ENCODE measurements at places on chromosomes 12 and 14.

DNA sequence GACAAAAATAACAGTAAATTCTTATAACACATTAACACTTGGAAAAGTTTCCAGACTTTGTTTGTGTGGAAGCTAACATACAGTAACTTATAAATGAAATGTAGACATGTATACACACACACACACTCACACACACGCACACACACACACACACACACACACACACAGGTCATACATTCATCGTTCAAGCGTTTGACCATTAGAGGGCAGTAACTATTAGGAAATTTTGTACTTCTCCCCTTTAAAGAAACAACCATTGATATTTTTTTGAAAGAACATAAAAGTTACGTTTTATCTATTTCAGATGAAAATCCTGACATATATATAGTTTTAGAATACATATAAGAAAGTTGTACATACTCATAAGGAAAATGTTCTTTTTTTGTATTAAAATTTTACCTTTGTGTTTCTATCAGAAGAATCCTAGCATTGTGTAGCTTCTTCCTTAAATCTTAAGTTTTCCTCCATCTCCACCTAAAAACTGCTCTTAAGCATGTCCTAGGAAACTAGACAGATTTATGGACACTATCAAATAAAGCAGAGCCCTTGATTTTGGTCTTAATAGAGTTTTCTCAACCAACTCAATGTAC lies 29.0 kb downstream of the PTPRQ start:
- no peak for DNase-seq

GRCh38 chr12:11662369-11662768 lies 12.9 kb downstream of the ETV6 start:
- no peak for DNase-seq

DNA sequence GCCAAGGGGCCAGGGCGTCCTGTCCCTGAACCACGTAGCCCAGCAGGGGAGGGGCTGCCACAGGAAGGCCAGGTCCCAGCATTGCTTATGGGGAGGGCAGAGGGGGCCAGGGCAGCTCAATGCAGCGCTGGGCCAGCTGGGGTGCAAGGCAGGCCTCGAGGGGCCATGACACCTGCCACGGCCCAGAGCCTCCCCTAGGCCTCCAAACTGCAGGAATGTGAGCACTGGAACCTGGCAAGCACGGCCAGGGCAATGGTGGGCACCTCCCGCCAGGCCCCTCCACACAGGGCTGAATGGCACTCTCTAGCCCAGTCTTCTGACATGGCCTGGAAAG lies 32.5 kb upstream of the GPR132 start:
- no peak for DNase-seq

GRCh38 chr12:90921536-90921935 lies 33.4 kb downstream of the CCER1 start:
- no peak for DNase-seq

DNA sequence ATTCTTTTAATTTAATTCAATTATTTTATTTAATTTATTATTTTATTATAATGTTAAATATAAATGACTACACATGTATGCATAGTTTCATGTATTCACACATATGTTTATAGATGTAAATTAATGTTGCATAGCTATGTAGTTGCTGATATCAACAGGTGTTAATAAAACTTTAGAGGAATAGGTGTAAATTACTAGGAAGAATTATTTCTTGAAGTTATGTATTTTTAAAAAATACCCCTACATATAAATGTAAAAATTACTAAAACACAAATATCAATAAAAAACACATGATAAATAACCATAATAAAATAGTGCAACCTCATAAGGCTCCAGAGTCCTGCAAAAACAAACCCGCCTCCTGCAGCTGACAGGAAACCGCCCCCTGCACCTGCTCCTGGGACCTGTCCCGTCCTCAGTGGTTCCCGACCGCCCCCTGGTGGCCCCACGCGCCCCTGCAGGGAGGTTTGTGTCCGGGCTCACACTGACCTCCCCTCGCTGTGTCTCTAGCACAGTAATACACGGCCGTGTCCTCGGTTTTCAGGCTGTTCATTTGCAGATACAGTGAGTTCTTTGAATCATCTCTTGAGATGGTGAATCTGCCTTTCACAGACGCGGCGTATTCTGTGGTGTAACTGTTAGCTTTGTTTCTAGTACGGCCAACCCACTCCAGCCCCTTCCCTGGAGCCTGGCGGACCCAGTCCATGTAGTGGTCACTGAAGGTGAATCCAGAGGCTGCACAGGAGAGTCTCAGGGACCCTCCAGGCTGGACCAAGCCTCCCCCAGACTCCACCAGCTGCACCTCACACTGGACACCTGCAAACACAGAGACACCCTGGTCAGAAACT lies 1264.0 kb downstream of the TMEM121 start:
- DNase-seq: peak; percentile 57

GRCh38 chr12:54463484-54463883 lies 9.9 kb downstream of the GTSF1 start:
- no peak for DNase-seq

DNA sequence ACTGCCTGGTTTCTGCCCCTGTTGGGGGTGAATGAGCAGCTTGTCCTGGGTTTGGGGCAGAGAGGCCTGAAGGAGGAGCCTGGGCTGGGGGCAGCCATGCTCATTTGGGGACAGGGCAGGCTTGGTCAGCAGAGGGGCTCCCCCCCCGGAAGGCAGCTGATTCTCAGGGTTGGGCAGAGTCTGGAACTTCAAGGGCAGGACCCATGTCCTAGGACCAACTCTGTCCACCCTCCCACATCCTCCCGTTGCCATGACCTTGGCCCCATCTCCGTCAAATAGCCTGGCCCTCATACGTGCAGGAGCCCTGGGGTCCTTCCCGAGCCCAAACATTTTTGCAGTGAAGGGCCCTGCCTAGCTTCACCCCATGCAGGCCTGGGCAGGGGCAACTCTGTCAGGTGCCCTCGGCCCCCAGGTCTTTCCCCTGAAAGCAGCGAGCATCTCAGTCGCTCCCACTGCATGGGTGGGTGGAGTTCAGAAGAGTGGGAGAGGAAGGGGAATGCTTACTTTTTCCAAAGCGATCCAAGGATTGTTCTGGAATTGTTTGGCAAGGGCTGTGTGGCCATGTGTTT lies 32.6 kb downstream of the TNFAIP2 start:
- no peak for DNase-seq

DNA sequence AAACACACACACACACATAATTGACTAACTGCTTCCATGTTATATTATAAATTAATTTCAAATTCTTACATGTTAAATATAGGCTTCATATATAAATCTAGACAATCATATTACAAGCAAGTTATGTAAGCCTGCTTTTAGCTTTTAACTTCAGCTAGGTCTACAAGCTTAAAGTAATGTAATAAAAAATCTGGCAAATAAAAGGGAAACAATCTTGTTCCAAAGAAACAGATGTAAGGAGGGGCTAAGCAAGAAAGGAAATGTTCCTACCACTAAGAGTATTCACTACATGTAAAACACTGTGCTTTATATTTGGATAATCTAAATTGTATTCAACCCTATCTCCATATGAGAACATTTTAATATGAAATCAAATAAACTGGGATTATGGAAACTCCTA lies 110.4 kb downstream of the SLC6A15 start:
- DNase-seq: no peak

DNA sequence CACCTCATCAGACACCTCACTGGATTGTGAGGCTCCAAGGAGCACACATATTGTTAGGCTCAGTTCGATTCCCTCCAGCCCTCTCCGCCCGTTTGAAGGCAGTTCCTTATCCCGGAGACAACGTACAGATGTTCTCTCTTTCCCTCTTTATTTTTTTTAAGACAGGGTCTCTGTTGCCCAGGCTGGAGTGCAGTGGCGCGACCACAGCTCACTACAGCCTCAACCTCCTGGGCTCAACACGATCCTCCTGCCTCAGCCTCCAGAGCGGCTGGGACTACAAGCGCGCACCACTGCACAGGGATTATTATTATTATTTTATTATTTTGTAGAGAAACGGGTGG lies 718 bp upstream of the TROAP start:
- DNase-seq: no peak

GRCh38 chr14:66378712-66379505 lies 107.3 kb upstream of the CCDC196 start:
- DNase-seq: no peak

DNA sequence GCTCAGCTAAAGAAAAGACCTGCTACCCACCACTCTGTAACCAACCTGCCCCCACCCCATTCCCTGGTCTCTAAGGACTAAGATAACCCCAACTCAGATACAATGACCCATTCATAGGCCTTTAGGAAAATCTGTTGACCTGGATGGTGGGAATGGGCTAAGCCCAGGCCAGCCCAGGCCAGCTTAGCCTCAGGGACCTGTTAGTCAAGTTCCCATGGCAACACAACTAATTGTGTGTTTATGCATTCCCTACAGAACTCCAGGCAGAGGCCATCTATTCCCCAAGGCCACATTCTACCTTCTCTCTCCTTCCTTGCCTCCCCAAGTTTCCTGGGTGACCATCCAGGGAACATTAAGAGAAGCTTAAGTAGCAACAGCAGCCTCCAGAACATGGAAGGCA lies 16.1 kb upstream of the KRT8 start:
- DNase-seq: no peak

DNA sequence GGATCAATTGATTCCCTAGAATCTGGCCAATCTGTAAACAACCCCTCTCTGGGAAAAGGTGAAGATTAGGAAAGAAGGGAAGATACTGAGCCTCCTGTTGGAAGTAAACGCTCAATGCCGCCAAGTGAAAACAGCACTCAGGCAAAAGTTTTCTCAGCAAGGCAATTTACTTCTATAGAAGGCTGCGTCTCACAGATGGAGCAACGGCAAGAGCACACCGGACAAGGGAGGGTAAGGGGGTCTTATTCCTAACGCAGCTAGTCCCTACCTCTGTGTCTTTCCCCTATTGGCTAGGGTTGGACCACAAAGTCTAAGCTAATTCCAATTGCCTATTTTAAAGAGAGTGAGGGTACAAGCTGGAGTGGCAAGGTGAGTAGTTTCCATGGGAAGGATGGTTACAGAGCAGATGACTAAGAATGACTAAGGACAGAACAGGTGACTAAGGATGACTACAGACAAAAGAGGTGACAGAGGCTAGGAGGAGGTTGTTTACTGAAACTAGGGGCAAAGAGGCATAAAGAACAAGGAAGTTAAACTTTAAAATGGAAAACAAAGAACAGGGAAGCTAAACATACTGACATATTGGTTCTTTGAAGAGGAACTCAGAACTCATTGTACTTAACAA lies 5.6 kb upstream of the TTC9 start:
- no peak for DNase-seq

DNA sequence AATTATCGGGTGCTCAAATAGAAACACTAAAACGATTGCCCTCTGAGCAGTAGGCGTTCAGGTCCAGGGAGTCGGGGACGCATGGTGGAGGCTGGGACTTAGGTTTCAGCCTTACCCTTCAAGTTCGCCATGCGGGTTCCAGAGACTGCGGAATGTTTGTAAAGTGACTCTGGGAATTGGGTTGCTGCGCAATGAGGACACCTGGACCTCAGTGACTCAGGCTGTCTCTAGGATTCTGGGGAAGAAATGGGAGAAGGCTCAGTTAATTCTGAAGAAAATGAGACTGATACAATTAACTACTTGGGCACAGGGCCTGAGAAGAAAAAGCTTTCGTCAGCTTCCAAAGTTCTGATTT lies 1.1 kb downstream of the LGALS3 start:
- no peak for DNase-seq

- DNase-seq: no peak
These were observed 77.7 kb downstream of the PTPN11 start for GRCh38 chr12:112496496-112496895.

DNA sequence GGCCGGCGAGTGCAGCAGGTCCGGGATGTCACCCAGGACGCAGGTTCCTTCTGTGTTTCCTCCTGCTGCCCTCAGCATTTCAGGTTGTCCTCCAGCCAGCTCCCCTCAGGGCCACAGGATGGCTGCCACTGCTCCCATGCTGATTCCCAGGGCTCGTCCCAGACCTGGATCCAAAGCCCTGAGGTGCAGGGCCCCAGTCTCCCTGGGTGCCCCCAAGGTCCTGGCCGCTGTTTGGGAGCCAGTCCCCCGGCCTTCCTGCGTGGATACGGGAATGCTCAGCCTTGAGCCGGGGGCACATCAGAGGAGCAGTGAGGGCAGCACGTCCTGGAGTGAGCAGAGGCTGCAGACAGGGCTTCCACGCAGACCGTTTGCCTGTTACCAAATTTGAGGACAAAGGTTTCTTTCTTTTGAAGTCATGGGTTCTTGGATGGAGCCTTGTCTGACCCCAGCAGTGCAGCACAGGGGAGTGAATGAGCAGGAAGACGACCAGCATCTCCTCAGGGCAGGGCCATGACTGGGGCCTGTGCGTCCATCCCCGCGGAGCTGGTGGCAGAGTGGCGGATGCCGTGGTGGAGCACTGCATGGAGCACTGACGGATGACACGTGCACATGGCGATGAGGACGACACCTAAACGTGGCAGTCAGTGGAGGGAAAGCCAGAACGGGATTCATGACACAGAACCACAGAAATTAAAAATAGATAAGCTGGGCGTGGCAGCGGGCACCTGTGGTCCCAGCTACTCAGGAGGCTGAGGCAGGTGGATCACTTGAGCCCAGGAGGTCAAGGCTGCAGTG lies 12.5 kb upstream of the CACNA2D4 start:
- DNase-seq: no peak

- DNase-seq: no peak
These were observed 18.2 kb downstream of the SYNDIG1L start for GRCh38 chr14:74407801-74408154.

DNA sequence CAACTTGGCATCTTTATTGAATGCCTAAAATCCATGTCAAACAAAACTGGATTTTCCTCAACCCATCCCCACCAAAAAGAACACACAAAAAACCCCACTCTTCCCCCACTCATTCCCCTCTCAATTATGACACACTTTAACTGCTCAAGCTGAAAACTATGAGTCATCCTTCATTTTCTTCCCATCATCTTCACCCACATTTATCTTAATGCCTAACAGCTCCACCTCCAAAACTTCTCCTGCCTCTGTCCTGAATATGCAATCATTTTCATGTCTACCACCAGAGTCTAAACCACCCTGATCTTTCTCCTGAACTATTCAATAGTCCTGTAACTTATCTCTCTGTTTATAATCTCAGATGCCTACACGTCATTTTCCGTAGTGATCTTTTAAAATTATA lies 239.7 kb downstream of the BCAT1 start:
- no peak for DNase-seq

DNA sequence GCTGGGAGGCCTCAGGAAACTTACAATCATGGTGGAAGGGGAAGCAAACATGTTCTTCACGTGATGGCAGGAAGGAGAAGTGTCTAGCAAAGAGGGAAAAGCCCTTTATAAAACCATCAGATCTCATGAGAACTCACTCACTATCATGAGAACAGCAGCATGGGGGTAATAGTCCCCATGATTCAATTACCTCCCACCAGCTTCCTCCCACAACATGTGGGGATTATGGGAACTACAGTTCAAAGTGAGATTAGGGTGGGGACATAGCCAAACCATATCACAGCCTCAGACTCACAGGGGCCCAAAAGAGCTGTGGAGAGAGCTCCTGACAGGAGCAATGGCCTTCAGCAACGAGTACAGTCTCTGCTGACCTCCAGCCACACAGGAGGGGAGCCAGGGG lies 151.4 kb downstream of the GXYLT1 start:
- DNase-seq: peak; percentile 3

- no peak for DNase-seq
These were observed 28.3 kb upstream of the GRIP1 start for GRCh38 chr12:66707002-66707697.

All from GDM1 (cell line).